ENCODE measurements at places on chromosomes 2 and 18.
A peak's percentile ranks its signal among the peaks of the same experiment; 100 is the strongest.

DNA sequence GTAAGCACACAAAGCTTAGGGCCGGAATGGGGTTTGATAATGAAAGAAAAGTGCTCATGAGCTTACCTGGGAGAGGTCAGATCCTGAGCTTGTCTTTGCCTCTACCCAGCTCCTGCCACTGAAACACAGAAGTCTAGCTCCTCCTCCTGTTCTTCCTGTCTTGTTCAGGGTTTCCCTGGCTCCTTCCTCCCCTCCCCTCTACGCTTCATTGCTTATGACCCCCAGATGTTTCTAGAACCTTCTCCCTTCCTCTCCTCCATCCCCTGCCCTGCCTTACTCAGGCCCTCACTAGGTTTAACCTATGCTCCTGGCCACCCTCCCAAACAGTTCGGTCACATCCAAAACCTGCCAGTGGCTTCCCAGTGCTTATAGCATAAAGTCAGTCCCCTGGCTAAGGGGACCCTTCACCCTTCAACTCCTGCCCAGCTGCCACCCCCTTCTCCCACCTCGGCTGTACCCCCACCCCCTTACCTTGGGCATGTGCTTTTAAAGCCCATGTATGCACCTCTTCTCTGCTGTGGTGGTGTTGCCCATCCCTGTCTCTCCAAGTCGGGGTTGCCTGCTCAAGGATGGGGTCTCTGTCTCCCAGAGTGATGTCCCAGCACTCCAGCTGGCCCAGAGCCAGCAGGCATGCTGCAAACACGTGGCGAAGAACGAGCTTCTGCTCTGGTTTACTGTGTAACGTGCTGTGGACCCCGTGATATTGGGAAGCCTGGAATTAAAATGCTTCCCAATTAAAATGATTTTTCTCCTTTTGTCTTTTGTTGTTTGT lies 233.6 kb downstream of the TPGS2 start:
- no peak for DNase-seq

- no peak for DNase-seq
Measured at GRCh38 chr2:212078103-212078502, 460.5 kb downstream of the ERBB4 start.

DNA sequence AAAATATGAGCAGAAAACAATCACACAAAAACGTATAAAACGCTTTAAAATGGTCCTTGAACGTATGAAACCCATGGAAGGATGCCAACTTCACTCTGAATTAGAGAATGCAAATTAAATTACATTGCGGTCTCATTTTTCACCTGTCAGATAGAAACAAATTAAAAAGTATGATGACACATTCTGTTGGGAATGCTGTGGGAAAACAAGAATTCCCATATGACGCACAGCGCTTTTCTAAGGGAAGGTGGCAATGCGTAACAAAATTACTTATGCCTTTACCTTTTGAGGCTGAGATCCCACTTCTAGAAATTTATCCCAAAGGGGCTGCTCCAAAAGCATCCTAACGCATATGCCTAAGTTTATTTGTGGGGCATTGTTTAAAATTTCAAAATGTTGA lies 3.8 kb upstream of the RPS7 start:
- no peak for DNase-seq

- no peak for DNase-seq
Measured at GRCh38 chr2:228016402-228016801, 145.0 kb downstream of the DAW1 start.

DNA sequence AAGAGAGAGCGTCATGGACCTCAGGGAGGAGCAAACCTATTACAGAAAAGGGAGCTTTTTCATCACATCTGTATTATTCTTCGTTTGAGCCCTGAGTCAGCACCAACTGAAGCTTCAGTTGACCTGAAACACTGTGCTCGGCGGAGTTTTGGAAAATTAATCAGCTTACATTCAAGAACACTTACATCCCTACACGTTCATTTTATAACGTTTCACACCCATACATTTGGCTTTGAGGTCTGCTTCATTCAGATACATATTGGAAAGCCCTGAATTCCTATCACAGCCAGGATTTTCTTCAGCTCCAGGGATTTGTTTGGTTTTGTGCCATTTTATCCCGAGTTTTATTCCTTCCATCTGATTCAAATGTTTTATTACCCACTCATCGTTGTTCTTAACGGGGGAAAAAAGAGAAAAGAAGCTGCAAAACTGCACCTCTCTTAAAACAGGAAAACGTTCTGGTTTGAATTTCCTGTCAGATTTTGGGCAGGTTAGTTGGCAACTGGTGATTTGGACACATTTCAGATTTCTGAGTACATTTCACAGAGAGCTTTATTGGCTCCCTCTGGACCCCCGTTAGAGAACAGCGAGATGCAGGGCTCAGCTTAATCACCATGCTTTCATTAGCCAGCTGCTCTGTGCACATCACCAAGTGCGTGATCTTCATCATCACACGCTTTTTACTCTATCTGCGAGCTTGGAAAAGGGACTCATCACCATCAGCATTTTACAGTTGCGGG lies 88.8 kb downstream of the CDC42EP3 start:
- DNase-seq = no peak

- DNase-seq = peak; percentile 26
Measured at GRCh38 chr2:196592911-196593881, 46.3 kb upstream of the CCDC150 start.

DNA sequence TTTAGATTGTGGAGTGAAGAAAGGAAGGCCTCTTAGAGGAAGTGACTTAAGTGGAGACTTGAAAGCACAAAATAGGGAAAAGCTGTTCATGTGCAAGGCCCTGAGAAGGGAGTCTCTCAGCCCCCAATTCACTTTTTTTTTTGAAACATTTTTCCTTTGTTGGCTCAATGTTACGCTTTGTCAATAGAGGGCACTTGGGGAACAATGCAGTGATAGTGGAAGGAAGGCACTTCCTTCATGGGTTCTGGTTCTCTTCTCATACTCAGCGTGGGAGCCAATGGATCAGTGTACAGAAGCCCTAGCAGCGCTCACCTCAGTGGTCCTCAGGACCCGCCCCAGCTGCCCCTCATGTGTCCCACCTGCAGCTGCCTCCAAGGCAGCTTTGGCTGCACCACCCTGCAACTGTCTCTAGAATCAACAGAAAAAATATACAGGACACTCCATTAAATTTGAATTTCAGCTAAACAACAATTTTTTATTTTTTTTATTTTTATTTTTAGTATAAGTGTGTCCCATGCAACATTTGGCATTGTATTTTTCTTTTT lies 8.6 kb upstream of the C2orf42 start:
- no peak for DNase-seq

GRCh38 chr18:906416-907114 lies 1.9 kb downstream of the ADCYAP1 start:
- DNase-seq = no peak

GRCh38 chr2:154182008-154182407 lies 310.3 kb downstream of the GALNT13 start:
- DNase-seq = no peak

GRCh38 chr2:54295911-54296310 lies 39.9 kb upstream of the TSPYL6 start:
- DNase-seq = no peak

DNA sequence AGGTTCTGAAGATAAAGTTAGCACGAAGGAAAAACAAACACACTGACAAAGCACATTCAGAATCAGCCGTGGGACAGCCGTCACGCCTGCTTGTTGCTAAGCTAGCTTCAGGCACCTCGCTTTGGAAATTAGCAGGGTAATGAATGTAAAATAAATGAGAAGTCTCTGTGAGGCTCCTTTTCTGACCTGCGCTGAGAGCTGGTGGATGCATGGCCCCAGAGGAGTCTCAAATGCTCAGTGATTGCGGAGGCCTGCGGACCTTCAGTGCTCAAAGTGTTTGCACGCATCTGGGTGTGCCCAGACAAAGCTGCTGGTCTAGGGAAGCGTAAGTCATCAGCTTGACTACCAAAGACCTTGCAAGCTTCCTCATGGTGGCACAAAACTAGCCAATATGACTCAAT lies 50.6 kb downstream of the CD8B2 start:
- no peak for DNase-seq

GRCh38 chr2:128578406-128579390 lies 260.0 kb upstream of the HS6ST1 start:
- DNase-seq = no peak

DNA sequence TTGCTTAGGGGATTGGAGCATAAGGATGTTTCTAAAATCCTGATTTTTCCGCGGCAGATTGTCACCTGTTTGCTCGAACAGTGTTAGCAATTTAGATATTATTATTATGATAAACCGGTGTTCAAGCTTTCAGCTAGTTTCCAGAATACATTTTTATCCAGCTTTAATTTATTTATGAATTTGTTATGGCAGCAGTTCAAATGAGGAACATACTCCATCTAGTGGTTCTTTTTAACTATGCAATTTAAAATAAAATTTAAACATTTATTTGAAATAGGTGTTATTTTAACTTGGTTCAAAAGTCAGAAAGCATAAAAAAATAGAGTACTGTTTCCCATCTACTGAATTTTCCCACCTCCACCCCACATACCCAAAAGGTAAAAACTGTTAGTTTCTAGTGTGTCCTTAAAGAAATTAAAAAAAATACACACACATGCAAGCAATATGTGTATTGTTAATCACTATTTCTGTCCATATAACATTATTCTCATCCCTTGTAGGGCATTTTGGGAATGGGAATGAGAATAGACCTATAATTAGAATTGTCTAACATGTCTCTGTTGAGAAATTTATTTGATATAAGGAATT lies 23.2 kb downstream of the ACOXL start:
- no peak for DNase-seq

DNA sequence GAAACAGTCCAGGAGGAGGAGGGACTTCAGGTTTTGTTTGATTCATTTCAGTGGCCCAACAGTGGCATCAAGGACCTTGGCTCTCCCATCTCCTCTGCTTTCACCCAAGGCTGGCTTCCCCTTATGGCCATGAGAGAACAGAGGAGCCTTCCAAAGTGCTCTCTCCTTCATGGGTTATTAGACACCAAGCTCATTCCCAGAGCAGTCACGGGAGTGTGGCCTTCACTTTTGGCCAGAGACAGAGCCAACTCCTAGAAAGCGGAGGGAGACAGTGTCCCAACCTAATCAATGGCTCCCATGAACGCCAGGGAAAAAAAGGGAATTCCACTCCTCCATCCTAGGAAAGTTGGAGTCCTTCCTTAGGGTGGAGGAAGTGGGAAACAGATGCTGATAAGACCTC lies 871 bp upstream of the DUSP28 start:
- no peak for DNase-seq

DNA sequence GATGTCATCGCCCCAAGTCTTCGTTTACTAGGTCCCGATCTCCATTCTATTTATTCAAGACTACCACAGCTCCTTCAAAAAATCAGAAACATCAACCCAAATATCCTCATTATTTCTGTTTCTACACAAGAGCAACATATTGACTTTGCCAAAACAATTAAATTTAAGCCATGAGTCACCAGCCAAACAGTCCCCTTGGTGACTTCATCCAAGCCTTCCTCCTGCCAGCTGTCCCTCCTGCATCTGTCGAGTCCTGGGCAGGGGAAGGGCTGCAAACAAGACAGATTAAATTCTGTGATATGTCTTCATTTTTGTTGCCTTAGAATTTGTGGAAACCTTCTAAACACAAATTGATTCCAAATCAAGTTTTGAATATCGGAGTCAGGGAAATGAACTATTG lies 110.3 kb downstream of the SP3 start:
- DNase-seq = no peak

DNA sequence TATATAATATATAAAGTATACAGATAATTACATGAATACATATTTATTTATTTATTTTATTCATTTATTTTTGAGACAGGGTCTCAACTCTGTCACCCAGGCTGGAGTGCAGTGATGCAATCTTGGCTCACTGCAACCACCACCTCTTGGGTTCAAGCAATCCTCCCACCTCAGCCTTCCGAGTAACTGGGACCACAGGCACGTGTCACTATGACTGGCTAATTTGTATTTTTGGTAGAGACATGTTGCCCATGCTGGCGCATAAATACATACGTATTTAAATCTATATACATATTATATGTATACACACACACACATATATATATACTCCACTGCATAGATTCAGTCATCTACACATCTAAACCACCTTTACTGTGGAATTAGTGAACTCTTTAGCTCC lies 20.6 kb upstream of the NDUFV2 start:
- no peak for DNase-seq

DNA sequence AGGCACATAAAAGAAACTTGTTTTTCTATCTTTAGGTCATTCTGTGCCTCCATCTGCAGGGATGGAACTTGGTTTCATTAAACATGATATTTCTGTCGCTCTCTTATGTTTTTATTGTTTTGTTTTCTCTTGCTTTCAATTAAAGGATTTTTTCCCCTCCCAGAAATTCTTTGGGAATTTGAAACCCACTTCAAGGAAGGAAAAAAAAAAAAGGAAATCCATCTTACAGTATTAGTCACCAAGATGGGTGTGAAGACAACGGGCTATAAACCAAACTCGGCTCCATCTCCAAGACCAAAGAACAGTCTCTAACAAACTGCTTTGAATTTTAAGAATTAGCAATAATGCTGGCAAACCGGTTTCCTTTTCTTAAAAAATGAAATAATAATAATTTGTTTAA lies 244.1 kb downstream of the BCL11A start:
- DNase-seq = no peak

- DNase-seq = no peak
Measured at GRCh38 chr2:146246002-146246735, 1598.7 kb upstream of the ACVR2A start.

DNA sequence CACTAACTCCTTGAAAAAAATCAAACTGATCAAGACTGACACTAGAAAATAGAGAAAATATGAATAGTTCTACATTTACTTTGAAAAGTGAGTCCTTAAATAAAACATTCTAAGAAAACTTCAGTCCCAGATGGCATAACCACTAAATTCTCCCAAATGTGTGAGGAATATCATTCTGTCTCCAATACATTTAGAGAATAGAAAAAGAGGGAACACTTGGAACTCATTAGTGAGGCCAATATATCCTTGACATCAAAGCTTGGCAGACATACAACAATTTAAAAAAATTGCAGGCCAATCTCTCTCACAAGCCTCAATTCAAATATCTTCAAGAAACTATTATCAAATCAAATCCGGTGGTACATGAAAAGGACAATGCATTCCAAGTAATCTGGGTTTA lies 79.3 kb upstream of the TMEM247 start:
- no peak for DNase-seq

DNA sequence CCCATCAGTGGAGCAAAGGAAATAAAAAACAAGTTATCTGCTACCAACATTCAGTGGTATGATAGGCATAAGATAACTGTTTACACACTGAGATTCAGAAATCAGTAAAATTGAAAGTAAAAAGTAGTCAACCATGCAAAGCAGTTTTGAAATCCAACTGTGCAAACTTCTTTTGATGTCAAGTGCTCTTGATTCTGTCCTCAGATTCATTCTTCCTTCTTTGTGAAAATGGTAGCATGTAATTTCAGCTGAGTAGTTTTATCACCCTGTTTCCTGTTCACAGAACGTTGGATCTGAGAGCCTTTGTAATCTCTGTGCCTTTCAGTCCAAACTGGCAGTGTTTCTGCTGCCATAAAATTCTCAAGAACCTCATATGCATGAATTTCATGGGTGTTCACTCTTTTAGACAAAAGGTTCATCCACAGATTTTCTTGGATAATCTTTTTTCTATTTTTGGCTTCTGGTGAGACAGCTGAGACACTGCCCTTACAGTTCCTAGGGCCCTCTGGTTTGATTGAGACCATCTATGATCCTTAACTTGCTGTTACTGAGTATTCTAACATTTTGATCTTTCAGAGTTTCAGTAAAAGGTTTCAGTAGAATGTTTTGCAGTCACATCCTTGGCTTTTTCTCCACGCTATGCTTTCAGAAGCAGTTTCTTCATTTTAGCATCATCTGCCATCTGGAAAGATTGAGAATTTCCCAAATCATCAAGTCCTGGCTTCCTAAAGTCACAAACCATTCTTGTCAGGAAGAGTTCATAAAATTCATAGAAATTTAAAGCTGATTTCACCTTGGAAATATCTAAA lies 272.3 kb upstream of the EPHA4 start:
- DNase-seq = no peak
